ENCODE measurements at places on chromosomes 16 and 17.

DNA sequence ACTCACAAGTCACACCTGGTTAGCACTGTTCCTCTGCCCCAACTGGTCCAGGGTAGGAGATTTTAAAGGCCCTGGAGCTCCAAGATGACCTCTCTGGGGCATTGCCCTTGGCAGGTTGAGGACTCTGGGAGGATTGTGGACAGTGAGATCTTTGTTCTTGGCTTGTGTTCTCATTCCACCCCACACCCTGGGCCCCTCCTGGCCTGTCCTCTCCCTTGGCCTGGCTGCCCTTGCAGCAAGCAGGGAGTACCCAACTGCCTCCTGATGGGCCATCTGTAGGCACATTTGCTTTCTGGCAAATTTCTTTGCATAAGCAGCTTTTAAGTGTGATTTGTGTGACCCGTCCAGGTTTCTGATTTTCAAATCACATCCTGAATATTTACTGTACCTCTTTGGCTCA, 239.6 kb downstream of the UTP18 start:
- DNase-seq, result no peak

GRCh38 chr16:26645614-26646013, 421.1 kb upstream of the C16orf82 start:
- no peak for DNase-seq

DNA sequence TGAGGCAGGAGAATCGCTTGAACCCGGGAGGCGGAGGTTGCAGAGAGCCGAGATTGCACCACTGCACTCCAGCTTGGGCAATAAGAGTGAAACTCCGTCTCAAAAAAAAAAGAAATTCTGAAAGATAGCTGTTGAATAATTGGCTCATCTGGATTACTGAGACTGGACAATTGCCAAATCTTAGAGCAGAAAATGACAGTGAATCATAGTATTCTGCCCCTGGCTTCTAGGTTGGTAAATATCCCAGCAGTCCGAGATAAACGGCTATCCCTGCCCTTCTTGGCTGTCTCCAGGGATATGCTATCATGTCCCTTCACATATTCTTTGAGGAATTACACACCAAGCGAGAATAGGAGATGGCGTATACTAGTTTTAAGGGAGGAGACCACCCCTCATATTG, 35.5 kb upstream of the METTL16 start:
- no peak for DNase-seq

DNA sequence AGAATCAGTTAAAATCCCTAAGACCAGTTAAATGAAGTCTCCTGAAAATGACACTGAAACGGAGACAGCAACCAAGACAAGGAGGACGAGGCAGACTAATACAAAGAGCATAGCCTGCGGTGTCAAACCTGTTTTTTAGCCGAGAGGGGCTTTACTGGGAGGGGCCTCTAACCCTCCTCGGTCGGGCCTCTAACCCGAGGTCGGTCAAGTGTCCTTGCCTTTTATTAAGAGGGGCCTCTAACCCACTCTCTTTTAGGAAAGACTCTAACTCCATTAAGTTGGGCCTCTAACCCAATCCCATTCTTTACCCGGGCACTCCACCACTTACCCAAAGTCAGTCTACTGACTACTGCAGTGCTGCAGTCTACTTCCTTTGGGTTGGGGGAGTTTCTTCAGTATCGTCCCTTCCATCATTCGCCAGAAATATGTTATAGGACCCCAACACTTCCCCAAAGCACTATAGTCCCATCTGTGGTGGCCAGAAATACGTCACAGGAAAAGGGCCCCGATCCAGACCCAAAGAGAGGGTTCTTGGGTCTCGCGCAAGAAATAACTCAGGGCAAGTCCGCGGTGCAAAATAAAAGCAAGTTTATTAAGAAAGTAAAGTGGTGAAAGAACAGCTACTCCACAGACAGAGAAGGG, 39.2 kb upstream of the ARL4D start:
- DNase-seq, result no peak

GRCh38 chr17:34465789-34466188, 102.8 kb upstream of the CCL1 start:
- no peak for DNase-seq

DNA sequence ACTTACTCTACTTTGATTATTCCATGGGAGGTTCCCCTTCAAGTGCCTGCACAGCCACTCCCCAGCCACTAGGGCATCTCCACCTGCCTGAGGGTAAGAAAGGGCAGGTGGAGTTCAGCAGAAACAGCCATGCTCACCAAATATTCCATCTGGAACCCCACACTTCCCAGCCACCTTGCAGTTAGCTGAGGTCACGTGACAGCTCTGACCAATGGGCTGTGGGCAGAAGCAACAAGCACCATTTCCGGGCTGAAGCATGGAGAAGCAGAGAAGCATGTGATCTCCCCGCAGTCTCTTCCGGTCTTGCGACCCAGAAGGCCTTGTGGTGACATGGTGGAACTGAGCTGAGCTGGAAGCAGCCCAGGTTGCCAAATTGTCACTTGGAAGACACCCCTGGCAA, 108.6 kb downstream of the CCT6B start:
- DNase-seq, result no peak

DNA sequence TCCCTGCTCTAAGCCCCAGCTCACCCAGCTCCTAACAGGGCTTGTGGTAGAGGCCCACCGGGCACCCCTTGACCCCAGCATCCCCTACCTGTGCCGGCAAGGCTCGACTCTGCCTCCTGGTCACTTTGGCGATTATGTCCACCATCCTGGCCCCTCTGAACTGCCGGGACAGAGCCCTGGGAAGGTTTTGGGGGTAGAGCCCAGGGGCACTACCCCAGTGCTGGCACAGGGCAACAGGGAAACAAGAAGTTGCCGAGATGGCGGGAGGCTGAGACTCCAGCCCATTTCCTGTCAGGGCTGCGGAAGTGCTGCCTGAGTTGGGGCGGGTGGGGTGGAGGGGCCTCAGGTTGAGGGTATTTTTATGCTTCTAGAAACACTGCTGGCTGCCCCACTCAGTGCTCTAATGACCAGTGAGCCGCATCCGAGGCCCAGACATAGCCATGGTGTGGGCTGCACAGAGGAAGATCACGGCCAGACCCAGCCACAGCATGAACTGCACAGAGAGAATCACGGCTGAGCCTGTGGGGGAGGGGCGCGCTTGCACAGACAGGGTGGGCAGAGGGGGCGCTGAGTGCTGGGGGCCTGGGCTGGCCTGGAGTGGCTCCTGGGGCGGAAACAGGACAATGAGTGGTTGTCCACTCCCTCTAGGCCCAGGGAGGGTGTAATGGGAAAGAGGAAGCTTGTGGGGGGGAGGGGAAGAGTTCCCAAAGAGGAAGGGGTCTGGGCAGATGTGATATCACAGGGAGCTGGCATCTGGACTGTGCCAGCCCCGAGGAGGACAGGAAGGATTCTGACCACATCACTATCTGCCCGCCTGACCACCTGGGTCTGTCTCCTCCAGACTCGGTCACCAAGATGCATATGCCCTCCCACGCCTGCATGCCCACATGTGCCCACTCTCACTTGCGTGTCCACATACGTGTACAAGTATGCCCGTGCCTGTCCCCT, 22.3 kb downstream of the ARHGAP27 start:
- DNase-seq, result no peak

DNA sequence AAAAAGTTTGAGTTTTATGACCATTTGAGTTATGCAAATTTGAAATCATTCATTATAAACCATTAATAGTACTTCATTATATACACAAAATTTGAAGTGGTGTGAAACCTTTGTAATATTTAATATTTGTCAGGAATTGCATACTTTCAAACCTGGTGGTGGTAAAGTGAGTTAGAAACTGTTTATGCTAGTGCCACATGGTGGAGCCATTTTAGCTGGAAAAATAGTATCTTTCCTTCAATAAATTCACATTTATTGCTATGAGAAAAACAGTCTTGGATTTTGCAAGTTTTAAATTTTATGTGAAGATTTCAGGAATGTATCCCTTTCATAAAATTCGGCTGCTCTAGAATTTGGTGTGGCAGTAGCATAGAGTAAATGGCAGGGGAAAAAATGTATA, 7.3 kb upstream of the BLMH start:
- DNase-seq, result no peak

GRCh38 chr16:85090873-85091521, 21.3 kb downstream of the CIBAR2 start:
- DNase-seq, result peak; percentile 82

GRCh38 chr17:21082001-21082436, 39.2 kb upstream of the USP22 start:
- no peak for DNase-seq

DNA sequence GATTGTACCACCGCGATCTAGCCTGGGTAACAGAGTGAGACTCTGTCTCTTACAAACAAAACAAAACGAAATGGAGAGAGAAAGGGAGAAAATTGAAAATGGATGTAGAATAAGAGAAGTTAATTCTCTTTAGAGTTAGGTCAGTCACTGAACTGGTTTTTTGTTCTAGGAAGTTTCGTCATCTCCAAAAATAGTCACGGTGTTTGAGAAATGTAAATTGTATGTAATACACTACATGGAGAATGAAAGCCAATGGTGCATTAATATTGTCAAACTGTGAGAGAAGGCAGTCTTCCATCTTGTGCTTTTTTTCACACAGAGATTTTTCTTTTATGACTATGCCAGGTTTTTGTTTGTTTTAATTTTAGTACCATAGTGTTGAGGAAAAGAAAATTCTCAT, 145.9 kb downstream of the BCAS3 start:
- no peak for DNase-seq

DNA sequence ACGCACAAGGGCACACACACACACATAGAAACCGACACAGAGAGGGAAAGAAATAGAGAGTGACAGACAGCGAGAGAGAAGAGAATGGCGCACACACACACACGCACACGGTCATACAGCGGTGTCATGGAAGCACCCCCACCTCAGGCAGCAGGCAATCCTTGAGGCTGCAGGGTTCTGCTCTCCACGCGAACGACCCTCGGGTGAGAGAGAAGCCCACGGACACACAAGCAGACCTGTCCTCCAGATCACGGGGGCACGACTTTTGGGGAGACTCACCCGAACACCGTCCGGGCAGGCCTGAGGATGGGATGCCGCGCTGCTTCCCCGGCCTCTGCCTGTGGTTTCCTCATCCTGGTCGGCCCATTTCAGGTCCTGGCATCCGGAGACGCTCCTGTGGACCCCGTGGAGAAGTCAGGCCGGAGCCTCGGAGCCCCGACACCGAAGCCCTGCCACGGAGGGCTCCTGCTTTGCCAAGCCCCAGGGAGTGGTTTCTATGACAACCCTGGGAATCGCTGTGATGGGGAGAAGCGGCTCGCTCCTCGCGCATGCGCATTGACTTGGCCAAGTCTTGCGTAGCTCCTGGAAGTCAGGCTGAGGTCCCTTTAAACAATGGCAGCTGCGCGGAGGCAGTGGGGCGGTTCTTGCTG, 118.2 kb upstream of the KCNJ18 start:
- peak; percentile 43 for DNase-seq

GRCh38 chr17:18037486-18037885, 1.5 kb downstream of the ATPAF2 start:
- DNase-seq, result no peak

- no peak for DNase-seq
Measured at GRCh38 chr16:54957403-54958166, 26.9 kb downstream of the IRX5 start.

GRCh38 chr16:80766798-80767197, 37.6 kb downstream of the CDYL2 start:
- DNase-seq, result no peak

DNA sequence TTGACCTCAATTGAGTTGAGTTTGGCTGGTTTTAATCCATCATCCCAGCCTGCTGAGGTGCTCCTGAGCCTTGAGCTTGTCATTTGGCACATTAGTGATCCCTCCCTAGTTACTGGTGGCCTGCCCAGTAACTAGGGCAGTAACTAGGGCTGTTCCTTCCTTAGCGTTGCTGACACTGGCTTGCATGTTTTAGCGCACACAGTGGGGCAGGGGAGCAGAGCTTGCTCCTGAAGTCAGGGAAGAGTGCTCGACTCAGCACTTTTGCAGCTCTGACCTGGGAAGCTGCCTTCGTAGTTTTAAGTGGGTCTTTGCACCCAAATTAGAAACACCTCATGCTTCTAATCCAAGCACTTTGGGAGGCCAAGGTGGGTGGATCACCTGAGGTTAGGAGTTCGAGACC, 15.7 kb downstream of the CCDC42 start:
- DNase-seq, result no peak

- DNase-seq, result no peak
Measured at GRCh38 chr16:79047337-79047736, 553.2 kb downstream of the MAF start.

All from pancreas (tissue), 10 donors.